BJ (cell line): ENCODE measurements at places on chromosomes 11 and 22. TPM values are rescaled to one million over a fixed set of nuclear protein-coding genes. Genes with fewer than 3 reads are reported as not detected.

GRCh38 chr11:121226415-121227263 is 65.9 kb upstream of the SC5D start:
- no peak for DNase-seq

SEPTIN3 gene
- polyA plus RNA-seq: 0.02 and 0.06 TPM in 2 replicates

- DNase-seq: no peak
Observed at GRCh38 chr11:61370349-61371005, 8.3 kb downstream of the TMEM138 start.

- DNase-seq: no peak
Observed at GRCh38 chr11:59730896-59731565, 17.4 kb upstream of the OR10V1 start.

GSTT2B gene
- 3.6 and 5.9 TPM in 2 replicates for polyA plus RNA-seq

DNA sequence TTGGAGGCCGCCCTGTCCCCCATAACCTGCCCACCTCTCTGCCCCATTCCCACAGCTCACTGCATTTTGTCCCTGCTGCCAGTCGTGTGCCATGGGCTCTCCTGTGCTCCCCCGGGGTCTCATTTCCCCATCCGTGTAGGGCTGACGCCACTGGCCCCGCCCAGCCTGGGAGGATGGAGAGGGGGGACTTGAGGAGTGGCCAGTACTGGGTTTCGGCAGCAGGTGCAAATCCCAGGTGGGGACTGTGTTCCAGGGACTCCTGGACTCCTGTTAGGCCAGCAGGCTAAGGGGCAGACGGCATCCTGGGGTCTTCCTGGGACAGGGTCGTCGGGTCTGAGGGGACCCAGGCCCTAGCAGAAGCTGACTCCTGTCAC is 1.2 kb upstream of the MYO7A start:
- no peak for DNase-seq

DNA sequence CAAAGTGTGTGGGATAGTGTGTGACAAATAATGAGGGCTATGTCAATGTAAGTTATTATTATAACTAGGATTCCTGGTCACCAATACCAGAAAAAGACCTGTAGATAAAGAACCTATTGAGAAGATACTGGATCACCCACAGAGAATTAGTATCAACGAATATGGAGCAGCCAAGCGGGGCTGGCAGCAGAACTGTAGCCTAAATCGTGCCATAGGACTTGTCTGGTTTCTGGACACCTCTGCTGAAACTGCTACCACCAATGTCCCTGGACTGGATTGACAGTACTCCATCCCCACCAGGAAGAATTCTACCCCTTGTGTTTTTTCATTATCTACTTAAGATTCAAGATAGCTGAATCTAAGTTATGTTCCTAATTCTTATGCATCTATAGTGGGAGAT is 30.3 kb upstream of the PAX6 start:
- DNase-seq: no peak

DNA sequence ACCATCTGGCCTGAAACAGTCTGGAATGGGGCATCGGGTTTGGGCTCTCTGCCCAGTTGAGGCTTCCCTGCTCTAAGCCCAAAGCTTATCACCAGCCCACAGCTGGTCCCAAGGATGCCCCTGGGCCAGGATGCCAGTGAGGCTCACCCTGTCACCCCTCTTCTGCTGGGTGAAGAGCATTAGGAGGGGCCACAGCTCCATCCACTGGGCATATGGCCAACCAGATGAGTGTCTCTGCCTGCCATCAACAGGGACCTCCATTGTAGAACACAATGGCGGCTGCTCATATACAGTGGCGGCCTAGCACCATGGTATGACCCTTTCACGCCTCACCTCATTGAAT is 5.6 kb downstream of the CHST1 start:
- DNase-seq: no peak

ALX4 gene
- 1.3 and 2.2 TPM in 2 replicates for polyA plus RNA-seq

INCENP gene
- polyA plus RNA-seq: 9.8 and 14.2 TPM in 2 replicates

SLC5A1 gene
- not detected in 2 replicates for polyA plus RNA-seq

- no peak for DNase-seq
Observed at GRCh38 chr11:76670485-76671236, at the start of gene LRRC32. Gene LRRC32, minus strand, starts transcription at chr11:76670747. Its CDS starts 4,793 bp downstream, at chr11:76665954.

DNA sequence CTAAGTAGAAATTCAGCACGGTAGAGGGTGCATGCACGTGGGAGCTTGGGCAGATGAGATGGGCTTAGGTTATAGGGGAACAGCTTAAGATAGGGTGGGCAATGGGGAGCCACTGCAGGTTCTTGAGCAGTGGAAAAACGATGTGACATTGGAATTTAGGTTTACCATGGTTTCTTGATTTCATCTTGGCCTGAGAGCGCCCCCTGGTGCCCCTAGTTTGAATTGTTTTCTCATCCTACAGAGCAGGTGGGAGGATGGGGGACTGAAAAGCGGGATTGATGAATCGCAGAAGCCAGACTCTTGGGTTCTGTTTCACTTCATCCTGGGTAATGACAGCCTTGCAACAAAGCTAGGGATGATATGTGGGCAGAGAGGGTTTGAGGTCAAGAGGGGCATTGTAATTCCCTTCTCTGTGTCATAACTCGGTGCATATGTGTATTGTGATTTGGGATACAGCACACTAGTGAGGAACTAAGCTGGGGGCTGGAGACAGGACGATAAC is 6.7 kb upstream of the MCAM start:
- no peak for DNase-seq
